Stimulated activated CD4-positive, alpha-beta T cell treated with anti-CD3 and anti-CD28 coated beads, TNF-alpha, amount 100 ng/mL, for 24 hours (primary cell): ENCODE measurements at places on chromosomes 16 and 17.

DNA sequence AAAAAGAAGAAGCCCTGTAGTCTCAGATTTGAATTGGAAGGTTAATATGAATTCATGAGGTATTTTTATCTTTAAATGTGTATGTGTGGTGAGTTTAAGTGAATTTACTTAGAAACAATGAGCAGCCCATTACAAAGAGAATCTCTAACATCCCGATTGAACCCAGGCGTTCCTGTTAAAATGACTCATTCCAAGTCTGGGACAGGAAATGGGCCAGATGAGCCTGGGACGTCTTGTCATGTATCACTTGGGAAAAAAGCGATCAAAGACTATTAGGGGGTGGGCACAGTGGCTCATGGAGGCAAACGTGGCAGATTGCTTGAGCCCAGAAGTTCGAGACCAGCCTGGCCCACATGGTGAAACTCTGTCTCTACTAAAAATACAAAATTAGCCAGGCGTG lies 81.6 kb downstream of the SEC14L1 start:
- DNase-seq = no peak

DNA sequence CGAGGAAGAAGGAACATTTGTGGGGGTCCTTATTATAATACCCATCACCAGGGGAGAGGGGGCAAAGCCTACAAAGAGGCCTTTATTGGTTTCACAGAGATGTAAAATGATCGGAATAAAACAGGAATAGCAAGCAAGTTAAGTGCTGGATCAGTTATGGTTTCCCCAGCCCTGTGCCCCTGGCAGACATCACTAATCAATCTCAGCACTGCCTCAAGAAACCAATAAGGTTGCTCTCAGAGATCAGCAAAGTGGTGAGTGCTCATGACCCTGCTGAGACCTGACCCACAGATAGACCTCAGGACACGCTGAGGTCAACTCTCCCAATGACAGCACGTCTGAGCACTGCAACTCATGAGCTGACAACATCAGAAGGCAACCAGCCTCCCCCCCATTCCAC lies 66.3 kb downstream of the ZNF423 start:
- no peak for DNase-seq

GRCh38 chr16:59440502-59440901 lies 706.4 kb upstream of the GOT2 start:
- DNase-seq = no peak

DNA sequence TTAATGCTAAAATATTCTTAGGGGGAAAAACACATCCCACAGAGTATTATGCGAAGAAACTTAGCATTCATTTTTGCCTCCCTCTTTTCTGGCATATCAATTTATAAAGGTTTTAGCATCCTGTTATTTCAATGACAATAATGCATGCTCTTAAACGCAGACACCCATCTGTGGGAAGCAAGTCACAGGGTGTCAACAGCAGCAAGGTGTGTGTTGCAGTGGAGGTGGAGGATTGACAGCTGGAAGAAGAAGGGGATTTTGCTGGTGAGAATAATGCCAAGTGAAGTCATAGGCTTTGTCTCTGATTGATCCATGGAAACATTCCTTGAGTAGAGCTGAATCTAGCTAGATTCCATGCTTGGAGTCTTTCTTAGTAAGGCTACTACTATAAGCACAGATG lies 498.1 kb downstream of the NPIPA7 start:
- no peak for DNase-seq

DNA sequence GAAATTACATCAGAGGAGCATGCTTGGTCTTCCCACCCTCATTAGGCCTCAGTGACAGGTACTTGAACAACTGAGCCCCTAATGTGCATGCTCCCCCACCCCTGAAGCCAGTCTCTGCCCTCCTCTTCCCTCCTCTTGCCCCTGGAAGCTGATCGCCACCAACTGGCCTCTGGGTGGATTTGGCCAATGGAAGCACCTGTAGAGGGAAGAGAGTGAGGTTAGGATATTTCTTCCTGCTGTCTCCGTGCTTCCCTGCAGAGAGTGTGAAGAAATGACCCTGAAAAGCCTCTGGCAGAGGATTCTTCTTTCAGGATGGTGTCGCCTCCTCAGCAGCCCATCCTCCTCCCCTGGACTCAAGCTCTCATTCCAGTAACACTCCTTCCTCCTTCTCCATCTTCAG lies 5.9 kb upstream of the CBLN1 start:
- DNase-seq = no peak

DNA sequence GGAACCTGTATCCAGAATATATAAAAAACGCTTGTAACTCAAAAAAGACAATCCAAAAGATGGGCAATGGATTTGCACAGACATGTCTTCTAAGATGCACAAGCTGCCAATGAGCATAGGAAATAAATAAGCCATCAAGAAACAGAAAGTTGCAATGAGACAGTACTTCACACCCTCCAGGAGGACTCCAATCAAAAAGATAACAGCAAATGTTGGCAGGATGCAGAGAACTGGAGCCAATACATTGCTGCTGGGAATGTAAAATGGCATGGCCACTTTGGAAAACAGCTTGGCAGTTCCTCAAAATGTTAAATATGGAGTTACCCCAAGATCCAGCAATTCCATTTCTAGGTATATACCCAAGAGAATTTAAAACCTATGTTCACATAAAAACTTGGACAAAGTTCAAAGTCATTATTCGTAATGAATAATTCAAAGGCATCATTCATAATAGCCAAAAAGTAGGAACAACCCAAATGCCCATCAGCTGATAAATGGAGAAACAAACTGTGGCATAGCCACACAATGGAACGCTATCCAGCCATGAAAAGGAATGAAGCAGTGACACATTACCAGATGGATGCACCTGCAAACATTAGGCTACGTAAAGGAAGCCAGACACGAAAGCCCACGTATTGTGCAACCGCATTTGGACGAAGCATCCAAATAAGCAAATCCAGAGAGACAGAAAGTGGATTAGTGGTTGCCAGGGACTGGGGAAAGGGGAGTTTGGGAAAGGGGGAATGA lies 25.6 kb downstream of the GGA2 start:
- DNase-seq = no peak

DNA sequence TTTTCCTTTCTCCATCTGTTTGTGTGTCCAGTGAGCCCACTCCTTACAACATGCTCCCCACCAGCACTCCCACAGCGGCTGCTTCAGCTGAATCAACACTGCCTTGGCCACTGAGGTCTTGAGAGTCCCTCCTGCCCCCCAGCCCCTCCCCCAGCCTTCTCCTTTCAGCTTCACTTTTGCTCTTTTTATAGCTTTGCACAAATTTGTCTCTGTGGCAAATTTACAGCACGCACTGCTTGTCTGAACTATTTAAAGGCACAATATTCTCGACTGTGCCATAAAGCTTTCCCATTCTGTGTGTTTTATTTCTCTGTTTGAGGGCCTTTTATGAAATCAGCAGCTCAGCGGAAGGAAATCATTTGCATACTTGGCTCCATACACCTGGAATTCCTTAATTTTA lies 579.3 kb downstream of the TOX3 start:
- no peak for DNase-seq

DNA sequence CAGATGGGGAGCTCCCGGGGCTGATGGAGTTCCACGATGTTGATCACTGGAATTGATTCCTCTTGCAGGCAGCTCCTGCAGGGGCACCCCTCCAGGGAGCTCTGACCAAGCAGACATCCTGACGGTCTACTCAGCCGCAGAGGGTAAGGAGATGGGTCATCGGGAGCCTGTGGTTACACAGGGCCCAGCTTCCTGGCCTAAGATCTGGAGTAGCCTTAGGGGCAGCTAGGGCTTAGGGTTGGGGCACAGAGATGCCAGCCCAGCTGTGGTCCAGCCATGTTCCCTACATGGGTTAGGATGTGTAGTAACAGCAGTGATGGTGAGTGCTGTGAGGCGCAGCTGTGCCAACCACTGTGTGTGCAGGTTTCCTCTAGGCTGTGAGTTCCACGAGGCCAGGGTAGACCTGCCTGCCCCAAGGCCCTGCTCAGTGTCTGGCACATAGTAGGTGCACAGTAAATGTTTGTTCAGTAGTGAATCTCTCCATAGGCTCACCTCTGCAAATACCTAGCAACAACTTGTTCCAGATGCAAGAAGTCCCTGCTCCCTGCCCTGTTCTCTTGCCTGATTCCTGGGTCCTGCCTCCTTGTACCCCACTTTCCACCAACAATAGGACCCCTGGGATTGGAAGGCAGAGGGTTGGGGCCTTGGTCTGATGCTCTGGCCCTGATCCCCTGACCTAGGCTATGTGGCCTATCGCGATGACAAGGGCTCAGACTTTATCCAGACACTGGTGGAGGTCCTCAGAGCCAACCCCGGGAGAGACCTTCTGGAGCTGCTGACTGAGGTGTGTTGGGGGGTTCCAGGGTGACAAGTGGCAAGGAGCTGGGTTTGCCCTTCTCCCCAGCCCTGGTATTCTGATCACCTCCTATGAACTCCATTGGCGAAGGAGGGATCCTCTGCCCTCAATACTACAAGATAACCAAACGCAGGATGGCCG lies 13.7 kb downstream of the ZNF213 start:
- DNase-seq = no peak

- no peak for DNase-seq
Observed at GRCh38 chr17:72233986-72234385, 113.2 kb downstream of the SOX9 start.

GRCh38 chr16:68031951-68032350 lies 8.9 kb downstream of the DUS2 start:
- no peak for DNase-seq

DNA sequence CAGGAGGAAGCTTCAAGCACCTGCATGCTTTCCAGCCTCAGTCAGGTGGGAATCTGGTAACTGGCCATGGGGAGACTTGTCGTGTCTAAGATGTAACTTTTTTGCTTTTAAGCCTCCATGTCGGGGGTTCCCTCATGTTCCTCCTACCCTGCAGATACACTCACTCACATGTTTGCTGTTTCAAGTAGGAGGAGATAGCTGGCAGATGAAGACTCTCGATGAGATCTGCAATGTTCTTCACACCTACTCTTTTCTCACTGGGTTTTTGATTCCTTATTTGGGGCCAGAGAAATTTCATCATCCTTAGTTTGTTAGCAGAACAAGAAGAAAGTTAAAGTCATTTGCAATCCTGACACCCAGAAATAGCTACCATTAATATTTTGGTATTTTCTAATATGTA lies 24.7 kb downstream of the UTP4 start:
- no peak for DNase-seq

GRCh38 chr16:54049591-54050458 lies 236.8 kb downstream of the IRX3 start:
- no peak for DNase-seq

GRCh38 chr17:78144147-78144719 lies 2.0 kb upstream of the C17orf99 start:
- no peak for DNase-seq

GRCh38 chr16:87126403-87127025 lies 190.7 kb downstream of the C16orf95 start:
- DNase-seq = no peak

GRCh38 chr16:78303946-78304345 lies 204.5 kb downstream of the WWOX start:
- DNase-seq = no peak

DNA sequence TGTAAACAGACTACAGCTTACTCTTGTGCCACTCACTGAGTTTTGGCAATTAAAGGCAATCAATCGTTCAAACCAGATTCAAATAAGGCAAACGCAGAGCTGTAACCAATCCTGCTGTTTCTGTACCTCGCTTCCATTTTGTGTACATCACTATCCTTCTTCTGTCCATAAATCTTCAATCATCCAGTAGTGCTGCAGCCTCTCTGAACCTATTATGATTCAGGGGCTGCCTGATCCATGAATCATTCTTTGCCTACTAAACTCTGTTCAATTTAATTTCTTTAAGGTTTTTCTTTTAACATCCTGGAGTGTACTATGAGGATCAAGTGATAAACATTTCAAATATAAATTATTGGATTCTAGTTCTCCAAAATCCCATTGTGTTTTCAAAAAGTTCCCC lies 93.9 kb downstream of the CEP112 start:
- DNase-seq = no peak

DNA sequence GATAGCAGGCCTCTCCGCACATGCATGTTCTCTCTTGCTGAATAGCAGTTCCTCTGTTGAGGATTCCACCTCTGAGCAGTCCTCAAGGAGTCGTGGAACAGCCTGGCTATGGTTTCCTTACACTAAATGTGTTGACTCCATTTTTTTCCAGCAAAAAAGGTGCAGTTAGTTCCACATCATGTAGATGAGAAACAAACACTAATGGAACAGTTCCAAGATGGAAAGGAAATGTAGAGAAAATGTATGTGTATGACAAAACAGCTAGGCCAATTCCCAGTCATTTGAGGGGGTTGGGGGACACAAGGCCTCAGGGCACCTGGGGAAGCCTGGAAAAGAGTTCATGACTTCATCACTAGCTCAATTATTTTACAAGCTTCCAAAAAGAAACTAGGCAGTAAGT lies 90.0 kb downstream of the CFDP1 start:
- DNase-seq = no peak

- no peak for DNase-seq
Observed at GRCh38 chr17:72947475-72947874, 145.0 kb downstream of the SLC39A11 start.

GRCh38 chr16:19479302-19479721 lies 42.6 kb downstream of the GDE1 start:
- DNase-seq = no peak

DNA sequence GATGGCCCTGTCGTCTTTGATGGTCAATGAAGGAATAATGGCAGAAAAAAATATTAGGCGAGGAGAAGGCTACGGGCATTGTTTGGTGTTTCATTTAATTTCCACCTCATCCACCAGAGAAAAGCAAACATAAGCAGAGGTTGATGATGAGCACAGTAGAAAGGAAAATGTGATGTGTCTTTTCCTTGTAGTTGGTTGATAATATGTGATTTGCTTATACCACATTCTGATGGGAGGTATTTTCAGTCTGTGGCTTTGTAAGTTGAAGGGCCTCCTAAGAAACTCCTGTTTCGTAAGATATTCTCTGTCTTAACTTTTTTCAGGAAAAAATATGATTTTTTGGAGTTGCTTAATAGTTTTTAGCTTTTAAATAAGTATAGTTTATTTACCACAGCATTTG lies 215.7 kb downstream of the PRKCA start:
- no peak for DNase-seq

GRCh38 chr17:78819806-78820792 lies 20.5 kb downstream of the USP36 start:
- DNase-seq = no peak

DNA sequence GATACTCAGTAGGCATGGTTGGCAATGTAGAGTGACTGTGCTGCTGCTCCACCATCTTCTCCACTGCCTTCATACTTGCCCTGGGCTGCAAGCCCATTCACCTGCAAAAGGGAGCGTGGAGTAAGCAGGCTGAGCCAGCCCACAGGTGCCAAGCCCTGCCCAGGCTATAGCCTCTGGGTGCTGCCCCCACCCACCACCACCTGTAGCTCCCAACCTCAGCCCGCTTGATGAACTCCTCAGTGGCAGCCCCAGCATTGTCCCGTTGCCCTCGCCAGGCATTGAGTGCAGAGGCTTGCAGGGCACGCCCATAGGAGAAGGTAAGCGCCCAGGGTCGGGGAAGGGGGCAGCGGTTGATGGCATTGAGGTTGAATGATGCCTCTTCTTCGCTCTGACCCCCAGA lies 2.2 kb upstream of the PIGS start:
- DNase-seq = no peak
